ENCODE measurements at places on chromosomes 16 and 17.

DNA sequence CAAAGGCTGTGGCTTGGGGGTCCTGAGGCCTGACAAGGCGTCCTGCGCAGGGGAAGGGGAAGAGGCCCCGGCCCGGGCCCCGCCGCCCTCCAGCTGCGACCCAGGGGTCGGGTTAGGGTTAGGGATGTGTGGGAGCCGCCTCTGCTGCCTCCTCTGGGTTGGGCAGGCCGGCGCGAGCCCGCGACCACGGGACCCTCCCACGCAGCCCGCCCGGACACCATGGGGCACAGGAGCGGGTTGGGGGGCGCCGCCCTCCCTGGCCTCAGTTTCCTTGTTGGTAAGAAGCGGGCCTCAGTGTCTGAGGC is 386 bp downstream of the CIAO3 start:
- peaks cover 24% of the 10 kb centered on the region for H3K4me1 ChIP-seq
- no peaks in the 10 kb centered on the region for H3K27me3 ChIP-seq
- peak overlapping the region; percentile 65 for H3K27ac ChIP-seq
- DNase-seq = peak; percentile 28

GRCh38 chr17:79109584-79109983 is 35.0 kb downstream of the ENGASE start:
- H3K27ac ChIP-seq = no peak overlapping the region
- no peak for DNase-seq
- no peaks in the 10 kb centered on the region for H3K4me1 ChIP-seq
- H3K4me3 ChIP-seq = no peak overlapping the region

DNA sequence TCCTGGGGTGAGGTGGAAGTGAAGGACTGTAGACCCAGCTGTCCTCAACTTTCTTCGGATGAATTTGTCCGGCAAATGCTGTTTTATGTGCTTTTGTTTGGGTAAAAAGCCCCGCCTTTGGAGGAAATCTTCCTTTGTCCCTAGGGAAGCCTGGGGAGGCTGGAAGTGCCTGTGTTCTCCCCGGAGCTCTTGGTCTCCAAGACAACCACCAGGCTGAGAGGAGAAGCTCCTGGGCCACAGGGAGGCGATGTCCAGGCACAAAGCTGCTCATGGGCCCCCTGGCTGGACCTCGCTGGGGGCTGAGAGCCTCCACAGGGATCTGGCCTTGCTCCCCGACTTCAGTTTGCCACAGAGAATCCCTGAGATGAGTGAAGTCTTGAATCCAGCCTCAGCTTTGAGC is 293.1 kb upstream of the N4BP1 start:
- no peak overlapping the region for H3K4me3 ChIP-seq
- no peak overlapping the region for H3K27ac ChIP-seq
- H3K27me3 ChIP-seq = no peaks in the 10 kb centered on the region
- no peaks in the 10 kb centered on the region for H3K4me1 ChIP-seq
- H3K36me3 ChIP-seq = no peaks in the 10 kb centered on the region
- DNase-seq = no peak

DNA sequence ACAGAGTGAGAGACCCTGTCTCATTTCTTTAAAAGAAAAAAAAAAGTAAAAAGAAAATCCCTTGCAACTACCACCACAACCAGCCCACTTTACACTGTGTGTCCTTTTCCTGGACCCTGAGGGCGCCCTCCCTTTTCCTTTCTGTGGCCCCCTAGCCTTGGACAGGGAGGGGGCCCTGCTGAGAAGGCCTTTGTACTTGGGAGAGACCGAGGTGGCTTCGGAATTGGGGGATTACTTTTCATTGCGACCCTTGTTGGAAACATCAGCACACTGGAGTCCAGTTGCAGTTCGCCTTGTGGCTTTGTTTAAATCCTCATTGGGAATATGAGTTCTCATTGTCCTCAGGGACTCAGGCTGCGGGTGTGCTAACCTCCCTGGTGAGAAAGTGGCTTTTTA is 9.4 kb upstream of the DNASE1 start:
- no peak overlapping the region for H3K27ac ChIP-seq
- no peaks in the 10 kb centered on the region for H3K4me1 ChIP-seq
- peaks cover 9% of the 10 kb centered on the region for H3K36me3 ChIP-seq
- no peaks in the 10 kb centered on the region for H3K27me3 ChIP-seq
- no peak for DNase-seq

- H3K4me1 ChIP-seq = no peaks in the 10 kb centered on the region
- no peak overlapping the region for H3K4me3 ChIP-seq
- H3K27ac ChIP-seq = no peak overlapping the region
- H3K27me3 ChIP-seq = peaks cover 9% of the 10 kb centered on the region
- H3K36me3 ChIP-seq = no peaks in the 10 kb centered on the region
These were observed 424.1 kb downstream of the CA10 start for GRCh38 chr17:51734462-51734861.

DNA sequence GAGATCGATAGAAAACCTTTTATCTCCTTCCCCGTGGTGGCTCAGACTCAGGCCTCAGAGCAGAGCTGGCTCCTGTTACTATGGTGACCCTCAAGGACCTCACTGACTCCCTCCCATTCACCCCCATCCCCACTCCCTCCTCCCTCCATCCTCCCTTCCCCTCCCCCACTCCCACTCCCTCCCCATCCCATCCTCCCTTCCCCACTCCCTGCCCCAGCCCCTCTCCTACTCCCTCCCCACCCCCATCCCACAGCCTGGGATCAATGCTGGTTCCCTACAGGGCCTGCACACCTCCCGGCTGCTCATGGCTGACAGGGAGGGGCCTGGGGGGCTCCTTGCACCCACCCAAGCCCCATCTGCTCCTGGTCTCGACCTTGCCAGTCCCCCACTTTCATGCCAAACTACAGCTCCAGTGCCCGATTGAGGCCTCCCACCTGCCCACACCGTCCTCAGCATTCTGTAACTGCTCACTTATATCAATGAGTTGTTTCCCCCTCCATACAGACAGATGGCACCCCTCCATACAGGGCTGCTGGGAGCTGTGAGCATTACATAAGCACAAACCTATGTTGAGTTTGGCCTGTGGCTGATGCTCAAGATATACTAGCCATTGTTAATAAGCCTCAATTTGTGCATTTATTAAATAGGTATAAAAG is 11.6 kb upstream of the RAI1 start:
- peaks cover 51% of the 10 kb centered on the region for H3K27me3 ChIP-seq
- H3K36me3 ChIP-seq = no peaks in the 10 kb centered on the region
- no peak overlapping the region for H3K27ac ChIP-seq
- no peak overlapping the region for H3K4me3 ChIP-seq
- DNase-seq = no peak
